HFFc6 (cell line): ENCODE measurements at places on chromosomes 3 and 15. TPM values are rescaled to one million over a fixed set of nuclear protein-coding genes. Genes with fewer than 3 reads are reported as not detected.

Gene SAMD7
- total RNA-seq = not detected in 3 replicates

Gene CLDN16
- not detected in 2 replicates for total RNA-seq

Gene TMEM158
- 28.6 and 43.2 TPM in 2 replicates for total RNA-seq

Gene GABRR3
- total RNA-seq = not detected in 3 replicates

Gene SPATA12
- total RNA-seq = not detected in 2 replicates

Gene RETNLB
- total RNA-seq = not detected in 3 replicates

GRCh38 chr3:13012221-13012691 lies 61.0 kb downstream of the IQSEC1 start:
- DNase-seq = peak; percentile 7

DNA sequence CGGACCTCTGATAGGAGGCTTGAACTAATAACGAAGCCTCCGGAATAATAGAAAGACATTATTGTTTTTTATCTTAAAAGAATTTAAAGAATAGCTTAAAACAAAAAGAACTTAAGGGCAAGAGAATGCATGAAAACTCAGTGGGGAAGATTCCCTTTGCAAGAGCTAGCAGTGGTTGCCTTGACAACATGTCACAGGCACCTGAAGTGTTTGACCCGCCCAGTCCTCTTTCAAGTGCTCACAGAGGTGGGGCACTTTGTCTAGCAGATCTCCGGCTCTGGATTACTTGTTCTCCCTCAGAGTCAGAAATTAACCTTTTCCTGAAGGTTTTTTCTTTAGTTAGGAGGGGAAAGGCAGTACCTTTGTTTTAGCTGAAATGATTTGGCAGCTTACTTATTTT lies 37.8 kb downstream of the LARS2 start:
- DNase-seq = no peak

GRCh38 chr15:58261368-58261767 lies 123.2 kb downstream of the AQP9 start:
- no peak for DNase-seq

DNA sequence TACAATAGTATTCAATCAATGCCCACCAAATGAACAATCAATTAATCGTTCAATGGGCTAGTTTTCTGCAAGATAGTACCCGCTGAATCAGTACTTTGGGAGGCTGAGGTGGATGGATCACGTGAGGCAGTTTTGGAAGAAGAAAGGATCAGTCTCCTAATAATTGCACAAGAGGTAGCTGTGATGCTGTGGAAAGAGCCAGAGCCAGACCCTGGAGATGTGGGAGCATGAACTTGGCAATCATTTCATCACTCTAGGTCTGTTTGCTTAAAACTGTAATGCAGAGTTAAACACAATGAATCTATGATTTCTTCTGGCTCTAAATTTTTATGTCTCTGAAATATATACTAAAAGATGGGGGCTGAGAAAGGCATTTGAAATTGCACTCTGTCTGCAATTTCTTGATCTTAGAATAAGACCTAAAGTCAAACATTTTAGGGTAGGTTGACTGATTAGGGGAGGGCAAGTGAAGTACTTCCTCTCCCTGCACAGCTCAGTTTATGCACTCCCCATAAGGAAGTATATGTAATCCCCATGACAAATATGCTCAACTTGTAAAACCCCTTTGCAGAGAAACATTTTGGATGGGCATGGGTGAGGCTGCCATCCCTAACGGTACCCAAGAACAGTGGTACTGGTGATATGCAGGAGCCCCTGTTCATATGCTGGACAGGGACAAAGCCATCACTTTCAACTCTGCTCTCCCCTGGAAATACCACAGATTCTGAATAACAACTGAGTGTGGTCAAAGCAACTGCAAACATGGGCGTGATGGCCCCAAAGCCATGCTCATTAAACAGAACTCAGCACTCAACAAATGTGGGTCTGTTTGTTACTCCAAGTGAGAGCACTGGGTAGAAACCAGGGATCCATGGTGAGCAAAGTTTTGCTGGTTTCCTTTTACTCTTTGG lies 28.6 kb upstream of the SPATA12 start:
- no peak for DNase-seq

GRCh38 chr3:40914475-40914874 lies 284.8 kb upstream of the CTNNB1 start:
- no peak for DNase-seq

GRCh38 chr15:60022379-60022741 lies 18.2 kb downstream of the FOXB1 start:
- no peak for DNase-seq

- peak; percentile 99 for DNase-seq
Measured at GRCh38 chr3:150371741-150372254, 36.3 kb upstream of the TSC22D2 start.

DNA sequence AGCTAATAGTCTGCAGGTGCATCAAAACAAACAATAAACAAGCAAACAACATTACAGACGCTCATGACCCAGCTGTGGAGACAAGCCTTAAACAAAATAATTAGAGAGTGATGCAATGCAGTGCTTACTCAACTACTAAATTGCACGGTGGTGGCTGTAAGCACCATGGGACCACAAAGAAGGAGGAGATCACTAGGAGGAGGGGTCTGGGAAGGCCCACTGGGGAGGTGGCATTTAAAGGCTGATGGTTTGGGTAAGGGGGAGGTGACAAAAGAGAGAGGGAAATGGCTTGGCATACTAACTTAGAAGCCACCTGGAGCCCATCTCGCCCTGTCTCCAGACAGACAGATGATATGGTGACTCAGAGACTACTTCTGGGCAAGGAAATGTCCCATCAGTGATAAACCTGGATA lies 516.7 kb downstream of the FOXP1 start:
- DNase-seq = no peak

GRCh38 chr3:5057857-5058324 lies 64.2 kb upstream of the ARL8B start:
- peak; percentile 84 for DNase-seq
